ENCODE measurements at places on chromosomes 6 and 20.

- DNase-seq: no peak
These were observed 1.4 kb upstream of the DDX43 start for GRCh38 chr6:73393278-73393677.

DNA sequence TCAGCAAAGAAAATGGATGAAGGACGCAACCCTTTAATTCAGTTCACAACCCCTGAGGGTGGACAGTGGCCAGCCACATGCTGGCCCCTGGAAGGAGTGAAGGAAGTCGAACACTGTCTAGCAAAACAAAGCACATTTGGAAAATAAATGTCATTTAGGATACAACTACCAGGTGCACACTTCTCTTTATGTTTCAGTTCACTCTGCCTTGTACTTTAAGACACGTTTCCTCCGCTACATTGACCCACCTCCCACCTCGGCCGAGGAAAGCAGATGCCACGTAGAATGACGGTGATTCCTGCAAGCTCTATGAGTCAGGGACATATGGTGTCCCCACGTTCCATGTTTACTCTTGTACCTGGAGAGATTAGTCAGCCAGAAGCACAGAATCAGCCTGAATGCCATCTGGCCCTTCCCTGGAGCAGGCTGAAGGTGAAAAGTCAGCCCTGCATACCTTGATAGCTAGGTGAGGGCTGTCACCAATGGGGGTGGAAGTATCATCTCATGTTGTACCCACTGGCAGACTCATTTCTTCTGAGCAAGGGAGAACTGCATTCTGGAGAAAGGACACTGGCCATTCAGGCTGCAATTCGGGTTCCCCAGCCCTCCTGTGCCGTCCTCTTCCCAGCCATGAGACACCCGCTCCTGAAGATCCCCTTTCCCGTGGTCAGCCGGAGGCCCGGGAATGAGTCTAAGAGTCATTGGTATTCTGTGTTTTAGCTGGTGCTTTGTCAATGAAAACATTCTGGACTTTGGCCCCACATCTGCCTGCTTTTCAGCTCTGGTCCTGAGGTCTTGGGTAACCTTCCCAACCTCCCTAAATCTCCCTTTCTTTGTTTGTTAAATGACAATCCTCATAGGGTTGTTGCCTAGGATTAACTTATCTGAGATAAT, 60.6 kb downstream of the FOXA2 start:
- DNase-seq: no peak

GRCh38 chr6:99091985-99092384, 144.2 kb upstream of the FBXL4 start:
- DNase-seq: no peak

DNA sequence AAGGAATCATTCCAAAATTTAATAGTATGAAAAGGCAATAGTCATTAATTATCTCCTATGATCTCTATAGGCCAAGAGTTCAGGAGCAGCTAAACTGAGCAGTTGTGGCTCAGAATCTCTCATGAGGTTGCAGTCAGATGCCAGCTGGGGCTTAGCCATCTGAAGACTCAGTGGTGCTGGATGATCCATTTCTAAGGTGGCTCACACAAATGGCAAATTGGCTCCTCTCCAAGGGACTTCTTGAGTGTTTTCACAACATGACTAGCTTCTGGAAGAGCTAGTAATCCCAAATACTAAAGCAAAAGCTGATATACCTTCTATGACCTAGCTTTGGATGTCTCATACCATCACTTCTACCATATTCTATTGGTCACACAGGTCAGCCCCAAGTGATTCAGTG, 104.2 kb downstream of the HAO1 start:
- no peak for DNase-seq

All from chondrocyte (in vitro differentiated cells).